ENCODE measurements at places on chromosomes 7 and 10.

DNA sequence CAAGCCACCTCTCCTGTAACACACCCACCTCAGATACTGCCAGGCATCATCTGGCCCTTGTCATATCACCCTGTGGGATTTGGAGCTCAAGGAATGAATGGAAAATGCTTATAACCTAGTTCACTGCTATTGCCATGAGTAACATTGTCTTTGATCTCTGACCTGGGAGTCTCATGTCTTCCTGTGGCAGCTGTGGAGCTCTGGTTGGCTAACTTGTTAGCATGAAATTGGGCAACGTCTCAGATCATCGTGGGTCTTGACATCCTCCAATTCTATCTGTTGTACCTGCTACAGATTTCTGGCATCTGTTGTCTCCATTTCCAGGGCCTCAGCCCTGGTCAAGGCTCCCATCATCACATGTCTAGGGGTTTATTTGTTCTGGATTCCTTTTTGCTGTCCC lies 2.2 kb upstream of the TMEM270 start:
- no peak for DNase-seq

DNA sequence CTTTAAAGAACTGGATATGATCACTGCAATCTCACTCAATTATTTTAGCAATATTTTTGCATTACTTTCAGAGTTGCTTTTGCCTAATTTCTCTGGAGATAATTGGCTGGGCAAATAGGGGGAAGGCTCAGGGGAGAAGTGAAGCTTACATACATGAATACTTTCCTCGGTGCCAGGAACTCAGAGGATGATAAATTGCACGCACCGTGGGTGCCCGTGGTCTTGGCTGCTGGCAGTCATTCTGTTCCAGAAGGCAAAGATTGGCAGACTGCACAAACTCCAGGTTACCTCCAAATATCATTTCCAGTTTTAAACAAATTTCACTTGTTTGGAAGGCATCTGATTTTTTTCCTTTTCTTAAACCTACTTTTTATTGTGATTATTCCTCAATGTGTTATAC lies 197.8 kb upstream of the TMEM72 start:
- no peak for DNase-seq

DNA sequence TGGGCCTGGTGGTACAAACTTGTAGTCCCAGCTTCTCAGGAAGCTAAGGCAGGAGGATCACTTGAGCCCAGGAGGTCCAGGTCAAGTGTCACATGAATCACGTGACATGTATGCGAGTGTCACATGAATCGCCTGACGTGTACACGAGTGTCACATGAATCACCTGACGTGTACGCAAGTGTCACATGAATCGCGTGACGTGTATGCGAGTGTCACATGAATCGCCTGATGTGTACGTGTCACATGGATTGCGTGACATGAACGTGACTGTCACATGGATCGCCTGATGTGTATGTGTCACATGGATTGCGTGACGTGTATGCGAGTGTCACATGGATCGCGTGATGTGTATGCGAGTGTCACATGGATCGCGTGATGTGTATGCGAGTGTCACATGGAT lies 9.5 kb upstream of the ADARB2 start:
- no peak for DNase-seq

DNA sequence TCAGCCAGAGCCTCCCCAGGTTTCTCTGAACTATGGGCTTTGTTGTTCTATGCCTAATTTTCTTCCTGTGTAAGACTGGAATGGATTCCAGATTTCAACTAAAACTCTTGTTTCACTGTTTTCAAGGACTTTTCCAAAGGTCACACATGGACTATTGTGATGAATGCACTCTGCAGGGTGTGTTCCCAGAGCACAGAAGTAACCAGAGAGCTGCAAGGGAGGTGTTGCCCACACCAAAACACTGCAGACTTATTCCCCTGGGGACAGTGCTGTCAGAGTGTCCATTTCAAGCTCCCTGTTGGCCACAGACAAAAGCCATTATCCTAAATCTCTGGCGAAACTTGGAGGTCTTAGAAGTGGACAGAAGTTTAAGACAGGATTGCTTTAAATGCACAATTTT lies 231.6 kb downstream of the TRIL start:
- DNase-seq, result no peak

- DNase-seq, result no peak
Measured at GRCh38 chr7:111265394-111265793, 174.5 kb downstream of the LRRN3 start.

DNA sequence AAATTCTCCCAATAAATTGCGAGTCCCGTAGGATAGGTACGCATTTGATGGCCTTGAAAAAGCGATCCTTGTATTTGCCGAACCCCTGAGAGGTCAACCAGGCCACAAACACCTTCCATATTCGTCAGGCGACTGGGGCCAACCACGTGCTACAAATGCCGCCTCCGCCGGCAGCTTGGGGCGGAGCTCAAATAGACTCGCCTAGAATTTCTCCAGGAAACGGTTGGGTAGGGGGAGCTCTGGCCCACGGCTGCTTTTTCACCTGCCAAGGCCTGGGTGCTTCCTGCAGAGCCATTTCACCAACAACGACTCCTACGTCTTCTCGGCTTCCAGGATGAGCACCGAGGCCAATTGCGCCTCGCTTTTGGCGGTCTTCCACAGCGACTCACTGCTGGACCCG lies 53.4 kb upstream of the KIF5B start:
- no peak for DNase-seq

DNA sequence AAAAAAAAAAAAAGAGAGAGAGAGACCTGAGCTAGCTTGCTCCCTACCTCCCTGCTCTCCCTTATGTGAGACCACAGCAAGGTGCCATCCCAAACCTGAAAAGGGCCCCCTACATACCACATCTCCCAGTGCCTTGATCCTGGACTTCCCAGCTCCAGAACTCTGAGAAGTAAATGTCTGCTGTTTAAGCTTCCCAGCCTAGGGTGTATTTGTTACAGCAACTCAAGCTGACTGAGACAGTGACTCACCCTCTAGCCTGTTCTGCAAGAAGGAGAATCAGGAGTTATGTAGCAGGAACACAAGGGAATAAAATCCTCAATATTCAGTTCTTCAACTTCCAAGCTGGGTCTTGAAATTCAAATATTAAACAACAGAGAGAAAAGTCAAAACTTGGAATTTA lies 52.1 kb upstream of the TMEM72 start:
- DNase-seq, result peak; percentile 27

GRCh38 chr10:129809431-129809830 lies 154.6 kb downstream of the EBF3 start:
- DNase-seq, result no peak

DNA sequence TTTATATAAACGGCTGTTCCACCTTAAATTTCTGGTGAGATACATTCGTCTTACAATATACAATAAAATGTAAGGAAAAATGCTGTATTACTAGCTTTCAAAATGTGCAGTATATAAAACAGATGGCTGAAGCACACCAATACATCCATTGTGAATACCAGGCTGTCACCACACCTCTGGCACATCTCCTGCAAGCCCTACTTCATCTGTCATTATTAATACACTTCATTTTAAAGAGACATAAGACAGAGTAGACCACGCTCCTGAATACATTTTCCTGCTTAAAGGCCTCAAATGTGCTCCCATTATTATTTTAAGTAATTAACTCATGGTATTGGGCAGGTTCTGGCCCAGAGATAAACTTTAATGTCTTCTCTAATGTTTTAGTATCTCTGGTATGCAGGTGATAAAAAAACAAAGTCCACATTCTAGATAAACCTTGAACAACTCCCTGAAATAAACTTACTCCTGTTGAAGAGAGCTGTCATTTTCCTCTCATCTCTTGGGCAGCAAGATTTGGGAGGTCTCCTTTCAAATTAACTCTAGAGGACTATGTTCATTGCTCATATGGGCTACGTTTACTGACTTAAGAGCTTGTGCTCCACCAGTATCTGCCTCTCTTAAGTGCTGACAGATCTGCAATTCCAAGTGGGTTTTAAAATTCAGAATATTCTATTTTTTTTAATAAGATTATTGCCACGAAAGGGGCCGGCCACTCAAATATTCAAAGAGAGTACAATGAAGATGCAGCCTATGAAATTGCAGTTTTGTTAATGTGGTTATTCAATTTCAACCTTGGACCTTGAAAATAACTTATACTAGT lies 396.5 kb upstream of the SEMA3D start:
- no peak for DNase-seq

DNA sequence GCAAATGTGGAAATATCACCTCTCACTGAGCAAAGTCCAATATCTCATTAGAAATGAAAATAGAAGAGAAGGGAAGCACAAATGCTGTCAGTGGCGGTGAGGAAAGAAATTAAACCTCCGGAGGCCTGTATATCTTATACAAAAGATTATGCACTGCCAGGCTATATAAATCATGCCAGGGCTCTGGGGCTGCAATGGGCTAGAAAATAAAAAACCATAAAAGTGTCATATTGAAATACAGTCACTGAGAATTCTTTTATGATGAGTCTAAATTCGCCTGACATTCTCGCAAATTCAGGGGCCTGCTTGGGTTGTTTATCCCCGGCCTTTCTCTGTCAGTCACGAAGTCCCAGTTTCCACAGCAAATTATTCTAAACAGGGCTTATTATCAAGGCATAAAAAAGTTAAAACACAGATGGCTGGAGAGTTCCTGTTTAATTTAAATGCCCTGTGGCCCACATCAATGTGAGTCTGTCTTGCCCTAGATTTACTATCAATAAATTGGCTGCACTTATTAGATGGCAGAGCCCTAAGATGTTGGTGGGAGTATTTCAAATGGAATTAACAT lies 193.8 kb downstream of the SNX10 start:
- DNase-seq, result no peak

DNA sequence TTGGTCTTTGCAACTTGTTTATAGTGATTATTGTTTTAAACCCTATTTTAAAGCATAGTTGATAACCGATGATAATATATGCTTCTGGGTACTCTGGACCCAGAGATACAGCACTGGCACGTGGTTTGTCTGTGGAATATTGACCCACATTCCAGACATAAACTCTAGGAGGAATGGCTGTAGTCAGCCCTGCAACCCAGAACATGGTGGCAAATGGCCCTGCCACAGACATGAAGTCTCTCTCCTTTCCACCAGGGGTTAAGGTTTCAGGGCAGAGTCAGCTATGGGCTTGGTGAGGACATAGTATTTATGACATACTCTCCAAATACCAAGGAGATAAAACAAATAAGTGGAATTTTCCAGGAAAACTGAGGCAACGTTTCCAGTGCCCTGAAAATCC lies 83.6 kb downstream of the NAMPT start:
- DNase-seq, result no peak
